ENCODE measurements at places on chromosomes 5 and 9.
A peak's percentile ranks its signal among the peaks of the same experiment; 100 is the strongest.

GRCh38 chr5:100900142-100900795, 2.8 kb downstream of the ST8SIA4 start:
- peak; percentile 36 for ATAC-seq

- ATAC-seq, result peak; percentile 4
Measured at GRCh38 chr9:98992885-98993569, 49.3 kb downstream of the COL15A1 start.

DNA sequence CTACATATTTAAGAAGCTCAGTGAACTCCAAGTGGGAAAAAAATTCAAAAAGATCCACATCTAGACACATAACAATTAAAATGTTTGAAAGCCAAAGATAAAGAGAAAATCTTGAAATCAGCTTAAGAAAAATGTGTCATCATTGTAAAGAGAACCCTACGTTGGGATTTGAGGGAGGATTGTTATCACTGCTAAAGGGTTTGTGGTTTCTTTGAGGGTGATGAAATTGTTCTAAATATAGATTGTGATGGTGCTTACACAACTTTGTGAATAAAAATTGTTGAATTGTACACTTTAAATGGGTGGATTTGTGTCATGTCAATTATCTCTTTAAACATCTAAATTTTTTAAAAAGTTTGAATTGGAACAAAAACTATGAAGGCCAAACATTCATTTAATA, 92.2 kb upstream of the ADAMTS19 start:
- no peak for ATAC-seq

- no peak for ATAC-seq
Measured at GRCh38 chr5:78621291-78621738, 27.3 kb downstream of the LHFPL2 start.

GRCh38 chr5:67989456-67989855, 226.1 kb upstream of the PIK3R1 start:
- no peak for ATAC-seq

DNA sequence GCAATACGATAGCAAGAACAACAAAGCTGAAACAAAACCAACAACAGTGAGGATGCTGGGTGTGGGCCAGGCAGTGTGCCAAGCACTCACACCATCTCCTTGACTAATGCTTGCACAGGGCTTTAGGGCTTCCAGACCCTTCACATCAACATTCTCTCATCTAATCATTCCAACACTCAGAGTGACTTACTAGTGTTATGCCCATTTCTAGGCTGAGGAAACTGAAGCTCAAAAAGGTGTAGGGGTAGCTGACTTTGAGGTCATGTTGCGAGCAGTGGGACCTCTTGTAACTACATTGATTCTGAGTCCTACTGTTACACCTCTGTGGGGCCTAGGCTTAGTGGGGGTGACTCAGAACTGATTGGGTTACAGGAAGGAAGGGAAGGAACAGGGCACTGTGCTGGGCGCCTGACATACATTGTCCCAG, 9.7 kb downstream of the ANGPTL2 start:
- ATAC-seq, result no peak

- peak; percentile 76 for ATAC-seq
Measured at GRCh38 chr9:123338710-123339665, 17.0 kb upstream of the CRB2 start.

- no peak for ATAC-seq
Measured at GRCh38 chr9:76323490-76323889, 70.7 kb downstream of the RFK start.

DNA sequence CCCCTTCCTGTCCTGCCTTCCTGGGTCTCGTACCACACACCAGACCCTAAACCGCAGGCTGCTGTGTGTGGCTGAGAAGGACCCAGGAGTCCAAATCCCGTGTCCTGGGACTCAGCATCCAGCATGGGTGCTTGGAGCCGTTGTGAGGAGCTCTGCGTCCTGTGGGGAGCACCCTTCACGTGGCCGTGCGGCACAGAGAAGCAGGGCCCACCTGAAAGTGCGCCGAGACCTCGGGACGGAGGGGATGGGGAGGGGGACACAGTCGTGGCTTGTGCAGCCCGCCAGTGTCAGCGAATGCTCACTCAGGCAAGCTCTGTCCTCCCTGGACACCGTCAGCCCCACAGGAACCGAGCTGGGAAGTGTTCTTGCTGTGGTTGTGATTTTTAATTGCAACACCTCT, 244.6 kb downstream of the CACNA1B start:
- ATAC-seq, result no peak

- ATAC-seq, result no peak
Measured at GRCh38 chr5:159911349-159911748, 4.9 kb upstream of the ADRA1B start.

DNA sequence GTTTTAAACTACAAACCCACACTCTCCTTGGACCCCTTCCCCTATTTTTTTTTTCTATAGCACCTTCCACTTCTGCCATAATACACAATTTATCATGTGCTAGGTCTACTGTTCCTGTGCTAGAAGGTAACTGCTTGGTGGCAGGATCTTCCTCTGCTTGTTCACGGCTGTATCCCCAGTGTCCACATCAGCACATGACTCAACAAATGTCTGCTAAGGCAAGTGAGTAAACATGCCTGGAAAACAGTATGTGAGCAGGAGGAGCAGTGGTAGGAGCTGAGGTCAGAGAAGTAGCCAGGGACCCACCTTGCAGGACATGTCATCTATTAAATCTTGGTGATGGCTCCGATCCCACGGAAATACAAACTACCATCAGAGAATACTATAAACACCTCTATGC, 79.4 kb downstream of the AUH start:
- ATAC-seq, result no peak

GRCh38 chr5:83277154-83277553, 194.4 kb upstream of the VCAN start:
- no peak for ATAC-seq

GRCh38 chr5:91141642-91142041, 241.5 kb downstream of the ARRDC3 start:
- no peak for ATAC-seq

DNA sequence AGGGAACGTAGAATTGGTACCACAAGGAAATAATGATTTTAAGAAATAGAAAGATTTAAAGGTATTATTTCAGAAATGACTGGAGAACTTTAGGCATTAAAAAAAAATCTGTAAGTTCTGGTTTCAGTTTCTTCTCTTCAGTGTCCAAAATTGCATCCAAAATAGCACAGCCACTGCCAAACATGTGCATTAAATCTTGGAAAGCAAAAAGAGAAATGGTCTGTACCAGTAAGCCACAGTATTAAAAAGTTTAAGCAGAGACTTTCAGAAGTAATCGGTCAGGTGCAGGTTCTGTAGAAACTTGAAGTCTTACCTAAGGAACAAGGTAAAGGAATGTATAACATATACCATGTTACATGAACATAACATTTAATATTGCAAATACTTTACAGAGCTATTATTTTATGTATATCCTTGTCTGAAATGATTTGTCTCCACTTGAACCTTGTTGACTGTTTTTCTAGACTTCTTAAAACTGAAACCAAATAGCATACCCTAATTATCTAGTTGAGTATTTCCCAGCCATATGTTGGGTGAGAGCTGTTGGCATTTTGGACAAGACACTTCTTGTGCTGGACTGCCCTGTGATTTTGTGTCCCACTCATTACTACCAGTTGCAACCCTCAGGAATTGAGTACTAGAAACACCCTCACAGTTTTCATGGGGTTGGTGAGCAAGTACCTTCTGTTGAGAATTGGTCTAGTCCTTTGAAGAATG, 32.1 kb downstream of the NIPBL start:
- no peak for ATAC-seq

- ATAC-seq, result peak; percentile 55
Measured at GRCh38 chr5:90529939-90530677, 724 bp upstream of the LYSMD3 start.

- no peak for ATAC-seq
Measured at GRCh38 chr9:27383524-27383923, 86.6 kb upstream of the EQTN start.

DNA sequence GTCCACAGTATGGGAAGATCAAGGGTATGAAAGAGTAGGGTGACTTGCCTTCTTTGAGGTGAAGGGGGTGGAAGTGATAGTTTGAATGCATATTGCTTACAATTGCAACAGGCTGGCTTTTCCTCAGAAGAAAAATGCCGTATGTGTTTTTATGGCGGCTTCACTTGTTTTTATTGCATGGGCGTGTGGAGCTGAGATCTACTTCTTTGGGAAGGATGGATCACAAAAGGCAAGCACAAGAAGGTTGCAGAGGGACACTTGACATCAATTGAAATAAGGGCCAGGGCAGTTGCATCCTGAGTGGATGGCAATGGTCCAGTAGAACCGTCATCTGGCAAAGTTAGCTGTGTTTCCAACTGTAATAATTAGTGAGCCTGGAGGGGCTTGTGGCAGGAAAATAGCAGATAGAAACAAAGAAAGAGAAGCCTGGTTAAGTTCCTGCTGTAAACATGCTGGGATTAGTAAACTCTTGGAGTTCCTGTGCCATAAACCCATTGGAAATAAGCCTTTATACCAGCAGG, 138.4 kb downstream of the NTRK2 start:
- ATAC-seq, result no peak

DNA sequence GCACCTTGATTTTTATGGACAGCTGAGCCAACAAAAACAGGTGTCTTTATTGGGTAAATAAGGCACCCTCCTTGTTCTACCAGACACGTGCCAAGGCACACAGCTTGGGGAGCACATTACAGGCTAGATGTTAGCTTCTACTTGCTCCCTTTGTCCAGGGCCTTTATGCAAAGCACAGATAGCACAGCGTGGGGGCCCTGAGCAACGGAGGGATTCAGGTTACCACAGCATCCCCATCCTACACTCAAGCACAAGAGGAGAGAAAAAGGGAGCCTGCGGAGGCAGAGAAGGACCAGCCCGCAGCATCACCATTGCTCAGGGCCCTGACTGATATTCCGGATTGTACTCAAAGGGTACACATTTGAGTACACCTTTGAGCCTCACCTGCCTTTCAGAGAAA, 181.7 kb upstream of the KIF2A start:
- ATAC-seq, result no peak

DNA sequence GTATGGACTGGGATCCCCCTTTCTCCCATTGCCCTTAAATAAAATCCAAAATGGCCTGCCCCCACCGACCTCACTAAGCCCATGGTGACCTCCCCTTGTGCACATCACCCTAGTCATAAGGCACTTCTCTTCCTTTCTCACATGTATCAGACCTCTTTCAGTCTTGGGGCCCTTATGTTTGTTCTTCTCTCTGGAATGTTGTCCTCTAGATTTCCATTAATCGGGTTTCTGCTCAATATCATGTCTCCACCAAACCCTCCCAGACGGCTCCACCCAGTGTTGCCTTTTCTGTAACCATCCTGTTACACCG, 196.3 kb downstream of the ERCC6L2 start:
- no peak for ATAC-seq

DNA sequence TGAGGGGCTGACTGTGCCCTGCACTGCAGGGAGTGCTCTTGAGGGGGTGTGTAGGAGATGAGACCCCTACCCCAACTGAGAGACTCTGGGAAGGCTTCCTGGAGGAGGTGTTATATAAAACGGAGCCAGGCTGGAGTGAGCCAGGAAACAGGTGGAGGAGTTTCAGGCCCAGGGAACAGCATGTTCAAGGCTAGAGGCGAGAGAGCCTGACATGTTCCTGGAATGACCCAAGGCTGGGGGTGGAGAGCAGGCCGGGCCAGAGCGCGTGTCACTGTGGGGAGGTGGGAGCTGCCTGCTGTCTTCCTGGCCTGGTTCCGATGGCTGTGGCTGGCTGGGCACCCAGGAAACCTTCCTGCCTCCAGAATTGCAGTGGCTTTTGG, 48.7 kb downstream of the RXRA start:
- ATAC-seq, result no peak

DNA sequence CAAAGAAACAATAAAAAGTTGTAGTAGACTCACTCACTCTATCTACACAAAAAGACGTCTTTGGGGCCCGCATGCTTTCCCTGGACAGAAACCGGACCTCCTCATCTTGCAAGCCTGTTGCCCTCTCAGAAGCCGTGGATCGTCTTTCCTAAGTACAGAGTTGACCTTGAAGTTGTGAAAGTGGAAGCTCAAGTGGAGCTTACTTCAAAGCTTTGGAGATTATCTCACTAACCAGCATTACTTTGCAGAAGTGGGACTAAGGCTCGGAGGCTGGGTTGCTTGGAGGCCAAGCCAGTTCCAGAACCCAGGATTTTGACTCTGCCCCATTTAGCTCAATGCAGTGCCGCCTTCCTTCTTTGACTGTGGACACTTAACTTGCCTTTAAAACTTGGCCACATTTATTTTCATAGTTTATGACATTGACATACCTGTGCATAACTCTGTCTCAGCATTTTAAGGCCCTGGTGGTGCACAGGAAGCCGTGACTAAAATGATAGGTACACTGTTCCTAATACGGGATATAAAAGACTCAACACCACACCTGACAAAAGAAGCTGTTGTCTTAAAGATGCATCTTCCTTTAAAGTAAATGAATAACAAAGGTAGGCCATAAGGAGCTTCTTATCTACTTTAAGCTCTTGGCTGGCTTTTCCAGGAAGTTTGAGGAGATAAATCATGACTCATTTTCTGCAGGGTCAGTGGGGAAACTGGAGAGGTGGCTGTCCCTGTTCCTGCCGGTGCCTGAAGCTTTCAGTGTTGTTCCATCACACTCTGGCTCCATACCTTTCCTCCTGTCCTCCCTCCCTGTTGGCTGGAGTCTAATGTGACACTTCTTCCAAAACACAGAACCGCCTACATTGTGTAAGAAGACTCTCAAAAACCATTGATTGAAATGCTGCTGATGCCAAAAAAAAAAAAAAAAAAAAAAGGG, 10.7 kb downstream of the SLC25A25 start:
- no peak for ATAC-seq

- no peak for ATAC-seq
Measured at GRCh38 chr9:69086769-69087168, 51.2 kb downstream of the FXN start.

- no peak for ATAC-seq
Measured at GRCh38 chr9:73270967-73271721, 119.5 kb downstream of the ANXA1 start.

- ATAC-seq, result no peak
Measured at GRCh38 chr9:2234371-2234893, 219.3 kb downstream of the SMARCA2 start.

DNA sequence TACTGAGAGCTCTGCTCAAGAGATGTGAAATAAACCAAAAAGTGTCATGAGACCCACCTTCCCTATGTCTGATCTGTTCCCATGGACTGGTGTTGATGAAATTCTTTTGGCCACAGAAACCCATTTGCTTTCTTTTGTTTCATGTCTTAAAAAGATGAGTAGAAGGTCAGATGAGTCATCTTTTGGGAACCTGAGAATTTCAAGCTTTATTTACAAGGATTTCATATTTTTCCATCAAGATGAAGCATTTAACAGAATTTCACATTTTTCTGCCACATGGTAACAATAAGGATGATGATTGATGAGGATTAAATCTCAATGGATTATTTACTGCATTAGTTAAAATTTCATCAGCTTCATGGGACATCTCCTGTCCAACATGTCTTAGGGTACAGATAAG, 337.8 kb downstream of the DEPDC1B start:
- ATAC-seq, result no peak

GRCh38 chr5:121919046-121919445, 42.7 kb upstream of the SRFBP1 start:
- no peak for ATAC-seq

- peak; percentile 64 for ATAC-seq
Measured at GRCh38 chr5:50667653-50668595, 1.5 kb downstream of the PARP8 start.

Data from activated CD4-positive, CD25-positive, alpha-beta regulatory T cell treated with anti-CD3 and anti-CD28 coated beads, Interleukin-2, amount 50 U/mL, for 24 hours (primary cell).